ENCODE measurements at places on chromosomes 7 and 10.

- DNase-seq, result no peak
These were observed 277.6 kb downstream of the KCND2 start for GRCh38 chr7:120550494-120551048.

- DNase-seq, result no peak
These were observed 1.9 kb downstream of the VTI1A start for GRCh38 chr10:112448888-112449287.

DNA sequence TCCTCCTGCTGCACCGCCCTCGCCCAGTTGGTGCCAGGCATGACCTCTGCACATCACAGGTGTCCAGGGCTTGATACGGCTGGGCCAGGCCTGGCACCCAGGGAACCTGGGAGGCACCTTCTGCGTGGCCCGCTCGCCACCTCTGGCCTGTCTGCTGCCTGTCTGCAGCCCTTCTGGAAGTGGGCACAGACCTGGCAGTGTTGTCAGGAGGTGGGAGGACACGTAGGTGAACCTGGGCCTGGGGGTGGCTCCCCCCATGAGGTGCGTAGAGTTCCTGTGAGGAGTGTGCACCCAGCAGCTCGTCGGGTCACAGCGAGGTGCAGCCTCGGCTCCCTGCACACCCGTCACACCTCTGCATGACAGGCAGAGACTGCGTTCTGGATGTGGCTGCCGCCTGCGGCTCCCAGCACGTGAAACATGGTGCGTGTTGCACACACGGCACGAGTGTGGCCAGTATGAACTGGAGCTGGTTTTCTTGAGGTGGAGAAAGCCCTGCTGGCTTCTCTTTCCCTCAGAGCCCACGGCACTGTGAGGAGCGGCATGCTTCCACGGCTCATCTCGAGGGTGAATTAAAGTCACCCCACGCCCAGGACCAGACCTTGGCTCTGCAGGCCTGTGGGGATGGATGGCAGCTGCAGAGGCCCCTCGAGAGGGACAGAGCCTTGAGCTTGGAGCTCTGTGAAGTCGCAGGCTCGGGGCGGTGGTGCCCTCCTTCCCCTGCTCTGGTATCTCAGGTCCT is 24.8 kb downstream of the INPP5A start:
- no peak for DNase-seq

GRCh38 chr7:73308074-73308664 is 457 bp downstream of the NSUN5 start:
- DNase-seq, result no peak

DNA sequence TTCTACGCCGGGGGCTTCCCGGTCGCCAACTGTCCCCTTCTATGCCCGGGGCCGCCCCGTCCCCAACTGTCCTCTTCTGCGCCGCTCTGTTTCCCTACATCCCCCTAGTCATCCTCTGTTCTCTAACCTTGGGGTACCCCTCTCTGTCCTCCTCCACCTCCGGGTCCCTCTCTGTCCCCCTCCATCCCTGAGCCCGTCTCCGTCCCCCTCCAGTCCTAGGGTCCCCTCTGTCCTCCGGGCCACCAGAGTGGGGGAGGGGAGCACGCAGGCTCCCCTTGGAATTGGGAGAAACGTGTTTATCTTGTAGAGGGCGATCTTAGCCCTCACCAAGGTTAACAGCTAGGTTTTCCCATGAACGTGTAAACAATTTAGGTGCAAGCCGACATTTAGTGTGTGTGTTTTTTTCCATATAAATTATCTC is 852 bp upstream of the KLF6 start:
- DNase-seq, result no peak
